ENCODE measurements at places on chromosomes 3 and 15.

DNA sequence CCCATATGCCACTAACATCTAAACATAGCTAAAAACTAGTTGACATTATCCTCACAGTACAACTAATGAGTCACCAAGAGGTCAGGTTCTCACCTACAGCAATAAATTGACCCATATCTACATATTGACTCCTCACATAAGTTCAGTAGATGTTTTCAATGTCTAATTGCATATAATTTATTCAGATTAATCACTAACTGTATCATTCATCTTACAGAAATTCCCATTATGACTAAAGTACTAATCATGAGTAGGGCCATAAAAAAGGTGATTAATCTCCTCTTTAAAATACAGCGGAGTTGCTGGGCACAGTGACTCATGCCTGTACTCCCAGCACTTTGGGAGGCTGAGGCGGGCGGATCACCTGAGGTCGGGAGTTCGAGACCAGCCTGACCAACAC lies 82.4 kb upstream of the ST3GAL6 start:
- H3K36me3 ChIP-seq, result no peaks in the 10 kb centered on the region
- DNase-seq, result no peak
- peaks cover 6% of the 10 kb centered on the region for H3K27me3 ChIP-seq
- H3K4me1 ChIP-seq, result no peaks in the 10 kb centered on the region

DNA sequence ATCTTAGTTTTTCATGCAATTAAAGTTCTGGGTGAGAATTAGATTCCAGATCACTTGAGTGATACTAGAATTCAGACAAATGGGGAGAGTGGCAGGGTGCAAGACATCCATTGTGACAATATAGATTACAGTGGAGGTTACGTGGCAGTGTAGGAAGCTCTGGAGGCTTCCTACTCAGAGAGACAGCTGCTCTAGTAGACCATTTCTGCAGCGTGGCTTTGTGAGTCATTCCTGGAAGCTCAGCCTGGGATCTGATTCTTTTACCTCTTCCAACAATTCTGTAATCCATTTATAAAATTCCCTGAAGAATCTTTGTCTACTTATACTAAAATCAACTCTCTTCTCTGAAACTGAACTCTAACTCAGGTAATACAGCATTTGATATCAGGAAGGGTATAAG lies 90.4 kb upstream of the ASB14 start:
- no peak overlapping the region for H3K27ac ChIP-seq
- DNase-seq, result no peak
- H3K4me1 ChIP-seq, result no peaks in the 10 kb centered on the region
- H3K4me3 ChIP-seq, result no peak overlapping the region
- no peaks in the 10 kb centered on the region for H3K27me3 ChIP-seq

DNA sequence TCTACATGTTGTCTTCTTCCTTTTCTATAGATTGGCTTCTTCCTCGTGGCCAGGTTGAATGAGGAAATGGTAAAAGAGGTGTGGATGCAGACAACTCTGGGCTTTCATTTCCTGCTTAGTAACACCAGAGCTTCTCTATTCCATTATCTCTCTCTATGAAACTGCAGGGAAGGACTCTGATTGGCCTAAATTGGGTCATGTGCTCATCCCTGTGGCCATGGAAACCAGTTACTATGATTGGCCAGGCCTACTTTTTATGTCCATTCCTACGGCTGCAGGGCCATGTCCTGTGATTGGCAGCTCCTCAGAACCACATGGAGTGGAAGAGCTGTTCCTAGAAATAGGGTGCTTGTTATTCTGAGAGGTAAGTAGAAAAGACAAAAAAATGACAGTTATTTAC lies 486.9 kb upstream of the ADAMTS9 start:
- H3K4me1 ChIP-seq, result no peaks in the 10 kb centered on the region
- no peaks in the 10 kb centered on the region for H3K36me3 ChIP-seq
- no peak for DNase-seq

DNA sequence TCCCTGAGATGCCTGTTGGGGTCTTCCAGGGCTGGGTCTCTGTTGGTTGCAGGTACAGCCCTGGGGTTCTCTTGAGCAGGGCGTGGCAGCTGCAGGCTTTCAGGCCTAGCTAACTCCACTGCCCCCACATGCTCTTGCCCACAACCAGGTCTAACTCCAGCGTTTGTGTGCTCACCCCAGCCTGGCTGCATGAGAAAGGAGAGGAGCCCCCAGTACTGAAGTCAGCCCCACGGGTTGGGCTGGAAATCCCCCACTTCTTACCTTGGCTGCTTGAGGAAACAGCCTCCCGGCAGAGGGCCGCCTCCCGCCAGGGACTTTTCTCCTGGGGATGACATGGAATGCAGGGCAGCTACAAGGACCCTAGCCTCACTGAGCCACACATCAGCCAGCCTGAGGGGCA lies 16.7 kb upstream of the DLL4 start:
- H3K27ac ChIP-seq, result no peak overlapping the region
- no peaks in the 10 kb centered on the region for H3K36me3 ChIP-seq
- DNase-seq, result no peak
- H3K4me3 ChIP-seq, result no peak overlapping the region
- peaks cover 69% of the 10 kb centered on the region for H3K4me1 ChIP-seq

- H3K4me3 ChIP-seq, result no peak overlapping the region
- peak overlapping the region; percentile 98 for H3K27ac ChIP-seq
- no peaks in the 10 kb centered on the region for H3K27me3 ChIP-seq
- peaks cover 26% of the 10 kb centered on the region for H3K4me1 ChIP-seq
These were observed 1.4 kb upstream of the FES start for GRCh38 chr15:90882781-90883525.

GRCh38 chr15:99226802-99227201 lies 22.6 kb downstream of the TTC23 start:
- no peak for DNase-seq
- no peaks in the 10 kb centered on the region for H3K27me3 ChIP-seq
- H3K36me3 ChIP-seq, result peaks cover 35% of the 10 kb centered on the region
- no peaks in the 10 kb centered on the region for H3K4me1 ChIP-seq

DNA sequence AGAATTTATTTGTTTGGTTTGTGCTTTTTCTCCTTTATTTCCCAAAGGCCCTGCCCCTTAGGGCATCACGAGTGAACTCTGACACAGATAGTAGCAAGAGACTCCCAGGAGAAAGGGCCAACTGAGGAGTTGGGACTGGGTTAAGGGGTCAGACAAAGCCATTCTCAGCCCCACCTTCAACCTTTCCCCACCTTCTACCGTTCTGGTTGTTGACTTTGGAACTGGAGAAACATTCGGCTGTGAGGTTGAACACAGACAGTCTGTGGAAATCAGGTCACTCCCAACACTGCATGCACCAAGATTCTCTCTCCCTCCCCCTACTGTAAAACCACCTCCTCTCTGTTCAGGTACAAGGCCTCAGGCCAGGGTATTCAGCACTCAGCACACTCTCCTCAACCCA lies 3.9 kb upstream of the BDH1 start:
- peaks cover 23% of the 10 kb centered on the region for H3K4me1 ChIP-seq
- no peaks in the 10 kb centered on the region for H3K36me3 ChIP-seq
- no peaks in the 10 kb centered on the region for H3K27me3 ChIP-seq
- no peak for DNase-seq
- H3K27ac ChIP-seq, result no peak overlapping the region

DNA sequence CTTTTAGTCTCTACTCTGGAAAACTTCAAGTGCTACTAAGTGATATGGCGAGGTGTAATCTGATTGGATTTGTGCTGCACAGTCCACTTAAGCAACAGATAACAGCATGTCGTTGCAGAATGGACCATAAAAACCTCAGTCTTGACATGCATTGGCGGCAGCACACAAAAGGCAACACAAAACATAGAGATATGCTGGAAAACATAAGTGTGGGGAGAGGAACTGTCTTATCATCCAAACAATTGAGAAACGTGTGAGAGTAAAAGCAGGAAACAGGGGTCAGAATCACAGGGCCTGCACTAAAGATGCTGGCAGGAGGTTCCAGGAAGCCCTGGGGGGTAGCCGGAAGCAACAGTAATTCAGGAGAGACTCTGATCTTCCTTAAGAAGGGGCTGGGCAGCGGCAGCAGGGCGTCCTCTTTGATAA lies 82.1 kb downstream of the CGNL1 start:
- no peak overlapping the region for H3K27ac ChIP-seq
- no peak overlapping the region for H3K4me3 ChIP-seq
- no peak for DNase-seq
- peaks cover 5% of the 10 kb centered on the region for H3K27me3 ChIP-seq

GRCh38 chr3:188214442-188214841 lies 60.5 kb downstream of the LPP start:
- H3K36me3 ChIP-seq, result peaks cover under 1% of the 10 kb centered on the region
- no peak for DNase-seq
- H3K4me1 ChIP-seq, result peaks cover 35% of the 10 kb centered on the region
- no peak overlapping the region for H3K4me3 ChIP-seq

DNA sequence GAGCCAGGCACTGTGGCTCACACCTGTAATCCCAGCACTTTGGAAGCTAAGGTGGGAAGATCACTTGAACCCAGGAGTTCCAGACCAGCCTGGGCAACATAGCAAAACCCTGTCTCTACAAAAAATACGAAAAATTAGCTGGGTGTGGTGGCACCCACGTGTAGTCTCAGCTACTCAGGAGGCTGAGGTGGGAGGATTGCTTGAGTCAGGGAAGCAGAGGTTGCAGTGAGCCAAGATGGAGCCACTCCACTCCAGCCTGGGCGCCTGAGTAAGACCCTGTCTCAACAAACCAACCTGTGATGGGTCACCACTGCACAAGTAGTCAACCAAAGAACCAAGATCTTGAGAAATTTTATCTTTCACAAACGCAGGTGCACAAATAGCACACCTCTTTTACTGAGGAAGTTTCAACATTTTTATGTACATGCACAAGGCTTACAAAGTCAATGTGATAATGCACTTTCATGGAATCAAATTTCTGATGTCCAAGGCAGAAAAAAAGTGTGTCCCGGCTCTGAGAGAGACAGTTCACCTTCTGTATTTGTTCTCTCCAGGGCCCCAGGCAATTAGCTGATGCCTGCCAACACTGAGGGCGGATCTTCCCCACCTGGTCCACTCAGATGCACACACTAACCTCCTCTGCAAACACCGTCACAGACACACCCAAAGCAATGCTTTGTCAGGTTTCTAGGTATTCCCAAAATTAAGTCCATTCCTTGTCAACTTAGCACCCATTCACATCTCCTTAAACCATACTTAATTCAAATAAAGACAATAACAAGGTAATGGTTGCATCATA lies 12.4 kb downstream of the ACAA1 start:
- DNase-seq, result no peak
- peaks cover 99% of the 10 kb centered on the region for H3K36me3 ChIP-seq
- H3K4me1 ChIP-seq, result peaks cover 3% of the 10 kb centered on the region
- no peaks in the 10 kb centered on the region for H3K27me3 ChIP-seq

DNA sequence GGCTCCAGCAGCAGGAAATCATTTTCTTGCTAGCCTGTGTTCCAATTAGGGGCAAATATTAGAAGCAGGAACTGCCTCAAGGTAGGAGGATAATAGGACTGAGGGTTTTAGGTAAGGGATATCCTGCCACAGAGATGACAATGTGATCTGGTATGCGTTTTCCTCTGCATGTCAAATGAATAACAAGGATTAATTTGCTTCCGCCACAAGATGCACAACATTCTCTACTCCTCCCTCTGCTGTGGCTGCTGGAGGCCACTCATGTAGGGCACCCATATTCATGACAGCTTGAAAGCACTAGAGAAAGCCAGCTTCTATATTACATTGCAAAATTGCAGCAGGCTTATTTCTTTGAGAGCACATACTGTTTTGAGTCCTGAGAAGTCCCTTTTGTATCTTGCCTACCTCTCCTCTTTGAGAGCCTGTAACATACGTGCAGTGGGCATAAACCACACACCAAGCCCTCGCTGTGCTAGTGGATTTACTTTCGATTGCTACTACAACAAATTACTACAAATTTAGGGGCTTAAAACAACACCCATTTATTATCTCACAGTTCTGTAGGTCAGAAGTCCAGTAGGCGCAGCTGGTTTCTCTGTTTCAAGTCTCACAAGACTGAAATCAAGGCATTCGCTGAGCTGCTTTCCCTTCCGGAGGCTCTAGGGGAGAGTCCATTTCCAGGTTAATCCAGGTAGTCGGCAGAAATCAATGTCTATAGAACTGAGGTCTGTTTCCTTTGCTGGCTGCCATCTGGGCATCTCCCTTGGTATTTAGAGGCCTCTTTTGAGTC lies 5.9 kb upstream of the CD47 start:
- peaks cover 13% of the 10 kb centered on the region for H3K4me1 ChIP-seq
- H3K27ac ChIP-seq, result no peak overlapping the region
- H3K4me3 ChIP-seq, result no peak overlapping the region
- DNase-seq, result no peak

DNA sequence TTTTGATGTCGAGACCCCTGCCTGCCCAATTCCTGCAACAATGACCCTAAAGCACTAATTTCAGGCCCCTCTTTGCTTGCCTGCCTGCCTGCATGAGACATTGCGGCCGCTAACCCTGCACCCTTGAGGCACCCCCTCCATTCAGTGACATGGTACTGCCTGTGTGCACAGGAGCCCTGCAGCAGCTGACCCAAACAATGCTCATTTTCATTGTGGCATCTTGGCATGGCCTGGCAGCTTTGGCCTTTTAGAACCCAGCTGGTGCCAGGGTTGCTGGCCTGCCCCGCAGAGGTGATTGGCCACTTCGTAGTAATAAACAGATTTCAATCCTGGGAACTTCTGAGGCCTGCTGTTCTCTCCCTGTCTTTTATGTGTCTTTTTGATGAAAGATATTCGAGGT lies 33.8 kb downstream of the SLCO3A1 start:
- H3K36me3 ChIP-seq, result no peaks in the 10 kb centered on the region
- H3K4me3 ChIP-seq, result no peak overlapping the region
- H3K4me1 ChIP-seq, result peaks cover 37% of the 10 kb centered on the region
- no peaks in the 10 kb centered on the region for H3K27me3 ChIP-seq
- H3K27ac ChIP-seq, result no peak overlapping the region

DNA sequence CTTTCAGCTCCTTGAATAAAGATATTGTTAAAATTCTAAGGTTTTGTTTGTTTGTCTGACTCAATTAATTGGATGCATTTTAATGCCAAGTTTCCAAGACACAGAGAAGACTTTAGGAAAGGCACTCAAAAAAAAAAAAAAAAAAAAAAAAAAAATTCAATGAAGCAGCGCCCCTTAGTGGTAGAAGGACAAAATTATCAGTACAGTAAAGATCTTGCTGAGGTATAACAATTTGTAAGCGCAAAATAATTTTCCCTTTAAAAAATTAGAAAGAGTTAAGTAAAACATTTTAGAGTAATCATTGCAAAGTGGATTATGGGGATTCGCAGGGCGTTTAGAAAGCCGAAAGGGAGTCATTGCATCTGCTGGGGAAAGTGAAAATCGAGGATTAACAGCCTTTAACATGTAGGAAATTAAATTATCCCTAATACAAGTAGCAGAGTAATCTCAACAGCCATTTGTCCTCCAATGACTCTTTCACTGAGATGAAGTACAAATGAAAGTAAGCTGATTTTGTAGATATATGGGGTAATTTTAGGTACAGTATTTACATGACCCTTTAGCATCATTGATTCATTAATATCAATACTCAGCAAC lies 5.8 kb upstream of the DIS3L start:
- no peaks in the 10 kb centered on the region for H3K27me3 ChIP-seq
- H3K27ac ChIP-seq, result no peak overlapping the region
- H3K4me3 ChIP-seq, result no peak overlapping the region
- H3K36me3 ChIP-seq, result no peaks in the 10 kb centered on the region
- DNase-seq, result no peak
- peaks cover 24% of the 10 kb centered on the region for H3K4me1 ChIP-seq
